Posterior vena cava (tissue), 2 donors: ENCODE measurements at places on chromosomes 3 and 15. TPM values are rescaled to one million over a fixed set of nuclear protein-coding genes. Genes with fewer than 3 reads are reported as not detected.

The GAP43 gene
- total RNA-seq = 0.76 TPM

The PLSCR4 gene
- total RNA-seq = 37.7 TPM

The ZNF620 gene
- 3.6 TPM for total RNA-seq

The CAPN3 gene
- 7.6 TPM for total RNA-seq

The CMC1 gene
- 15.6 TPM for total RNA-seq

The ITGA11 gene
- 23.1 TPM for total RNA-seq

The CRTAP gene
- total RNA-seq = 250 TPM

The SKOR1 gene
- total RNA-seq = 0.76 TPM

The LDHAL6B gene
- total RNA-seq = not detected

The MORF4L1 gene
- 339 TPM for total RNA-seq

The STRC gene
- 0.56 TPM for total RNA-seq

The PTH1R gene
- total RNA-seq = 5.8 TPM

The BNIP2 gene
- total RNA-seq = 81.6 TPM

The CFAP161 gene
- total RNA-seq = not detected

The GUCA1C gene
- total RNA-seq = not detected

The XCR1 gene
- 0.14 TPM for total RNA-seq

- DNase-seq = no peak
Observed at GRCh38 chr3:61673651-61674050, 112.3 kb downstream of the PTPRG start.

GRCh38 chr3:42524751-42525150, 22.3 kb downstream of the VIPR1 start:
- no peak for DNase-seq

DNA sequence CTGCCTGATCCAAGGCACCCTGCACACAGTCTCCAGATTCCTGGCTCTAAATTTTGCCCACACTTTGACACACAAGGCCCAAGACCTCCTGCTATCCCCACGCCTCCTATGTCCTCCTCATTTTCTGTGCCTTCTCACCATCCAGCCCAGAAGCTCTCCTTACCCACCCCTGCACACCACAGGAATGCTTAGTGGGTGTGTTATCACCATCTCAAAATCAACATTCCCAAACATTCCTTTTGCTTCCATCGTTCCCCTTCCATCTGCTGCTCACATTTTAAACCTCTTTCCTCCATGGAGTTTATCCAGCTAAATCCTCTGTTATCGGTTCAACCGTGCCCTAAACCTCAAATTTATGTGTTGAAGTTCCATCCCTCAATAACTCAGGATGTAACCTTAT, 43.9 kb downstream of the DGKG start:
- no peak for DNase-seq

DNA sequence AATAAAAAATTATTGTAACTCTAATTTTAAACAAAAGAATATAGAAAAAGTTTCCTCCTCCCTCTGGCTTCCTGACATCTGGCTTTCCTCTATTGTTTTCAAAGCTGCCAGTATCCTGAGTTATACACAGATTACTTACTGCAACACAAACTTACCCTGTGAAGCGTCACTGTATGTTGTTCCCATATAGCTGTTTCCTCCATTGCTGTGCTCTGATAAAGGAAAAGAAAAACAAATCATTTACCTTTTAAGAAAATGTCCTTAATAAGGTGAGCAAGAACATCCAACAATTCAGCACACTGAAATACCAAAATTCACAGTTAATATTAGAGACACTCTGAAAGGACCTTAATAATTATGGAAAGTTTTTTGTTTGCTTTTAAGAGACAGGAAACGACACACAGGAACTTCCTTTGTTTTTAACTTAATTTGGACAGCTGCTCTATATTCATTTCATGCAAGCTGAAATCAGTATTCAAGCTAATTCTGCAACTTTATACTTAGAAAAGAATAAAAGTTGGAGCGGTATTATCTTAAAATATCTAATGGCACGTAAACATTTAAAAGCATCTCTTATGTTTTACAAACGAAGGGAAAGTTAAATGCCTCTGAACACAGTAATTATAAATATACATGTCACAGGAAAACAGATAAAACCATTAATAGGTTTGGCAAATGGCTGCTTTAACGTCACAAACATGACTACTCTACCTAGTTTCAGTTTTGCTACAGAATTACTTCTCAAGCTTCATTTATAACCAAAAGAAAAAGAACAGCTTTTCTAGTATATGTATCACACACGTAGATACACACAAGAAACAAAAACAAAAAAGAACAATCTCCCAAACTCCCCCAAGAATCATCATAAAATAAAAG, 21.5 kb downstream of the TJP1 start:
- no peak for DNase-seq

GRCh38 chr15:25989327-25989726, 126.2 kb upstream of the ATP10A start:
- no peak for DNase-seq

DNA sequence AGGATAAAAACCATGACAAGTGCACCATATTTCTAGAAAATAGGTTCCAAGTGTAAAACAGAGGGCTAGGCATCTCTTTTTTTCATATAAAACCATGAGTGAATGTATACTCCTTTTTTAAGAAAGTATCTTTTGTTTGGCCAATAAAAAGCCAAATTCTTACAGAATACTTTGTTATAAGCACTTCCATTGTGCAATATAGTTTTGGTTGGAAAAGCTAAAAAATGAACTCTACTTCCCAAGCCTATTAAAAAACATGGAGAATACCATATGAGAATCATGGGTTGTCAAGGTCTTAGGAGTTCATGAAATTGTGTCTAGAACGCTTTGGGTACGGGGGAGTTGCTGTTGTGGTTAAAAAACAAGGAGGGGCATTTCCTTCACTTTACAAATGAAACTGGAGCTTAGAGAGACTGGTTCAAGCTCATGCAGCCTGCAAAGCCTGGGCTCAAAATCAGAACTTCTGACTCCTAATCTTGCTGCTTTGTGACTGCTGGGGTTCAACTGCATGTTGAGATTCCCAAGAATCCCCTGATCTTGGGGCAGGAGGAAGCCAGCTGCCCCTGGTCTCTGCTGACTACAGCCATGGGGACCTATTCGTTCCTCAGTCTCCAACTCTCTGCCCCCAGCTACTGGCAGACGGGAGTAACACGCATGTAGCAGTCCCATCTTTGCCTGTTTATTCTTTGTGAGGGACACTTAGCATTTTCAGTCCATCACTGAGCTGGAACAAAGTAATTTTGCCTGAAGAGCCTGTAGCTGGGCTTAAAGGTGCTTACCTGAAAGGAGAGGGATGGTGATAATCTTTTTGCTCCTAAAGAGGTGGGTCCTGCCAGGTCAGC, 229.1 kb downstream of the CHST2 start:
- DNase-seq = no peak

DNA sequence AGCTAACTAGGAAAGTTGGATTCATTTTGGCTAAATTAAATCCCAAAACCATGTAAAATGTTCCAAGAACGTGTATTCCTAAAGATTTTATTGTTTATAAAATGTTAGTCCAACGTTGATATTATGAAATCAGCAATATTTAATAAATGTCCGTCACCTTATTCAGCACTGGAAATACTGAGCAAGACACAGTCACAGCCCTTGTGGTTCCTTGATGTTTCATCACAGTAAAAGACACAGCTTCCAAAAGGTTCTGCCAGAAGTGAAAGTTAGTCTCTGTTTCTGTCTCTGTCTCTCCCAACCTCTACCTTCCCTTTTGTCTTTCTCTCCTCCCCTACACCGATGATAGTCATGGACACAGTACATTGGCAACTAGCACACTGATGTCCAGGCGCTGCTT, 82.2 kb upstream of the BOC start:
- no peak for DNase-seq

GRCh38 chr3:90010341-90010740, 902.9 kb downstream of the EPHA3 start:
- DNase-seq = no peak

DNA sequence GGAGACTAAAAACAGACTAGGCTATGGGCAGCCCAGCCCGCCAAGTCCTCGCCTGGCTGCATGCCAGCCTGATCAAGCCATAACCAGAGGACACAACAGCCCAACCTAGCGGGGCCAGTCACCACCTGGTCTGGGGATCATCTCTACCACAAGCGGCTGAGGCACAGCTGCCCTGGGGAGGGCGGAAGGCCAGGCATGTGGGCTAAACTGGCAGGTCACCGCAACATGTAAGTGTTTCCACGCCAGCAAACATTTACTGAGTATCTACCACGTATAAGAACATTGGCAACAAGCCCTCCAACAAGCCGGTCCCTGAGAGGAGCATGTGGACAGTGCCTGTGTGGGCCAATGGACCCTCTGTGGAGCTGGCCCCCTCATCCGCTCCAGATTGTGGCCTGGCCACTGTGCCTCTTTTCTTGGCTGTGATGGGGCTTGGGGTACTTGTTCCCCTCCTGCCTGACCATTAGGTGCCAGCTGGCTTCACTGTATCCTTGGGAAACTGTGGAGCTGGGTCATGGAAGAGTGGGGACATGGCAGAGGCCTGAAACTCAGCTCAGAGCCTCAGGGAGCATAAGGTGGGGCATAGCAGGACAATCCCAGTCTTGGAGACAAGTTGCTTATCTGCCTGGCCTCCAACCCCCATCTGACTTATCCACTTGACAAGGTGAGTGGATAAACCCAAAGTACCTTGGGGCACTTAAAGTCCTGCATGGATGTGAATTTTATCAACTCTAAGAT, 9.0 kb downstream of the UBXN7 start:
- no peak for DNase-seq

- no peak for DNase-seq
Observed at GRCh38 chr15:84826369-84826823, 9.2 kb downstream of the ALPK3 start.

GRCh38 chr15:76346669-76347481, 10.3 kb downstream of the ISL2 start:
- no peak for DNase-seq

GRCh38 chr3:196813903-196814302, 53.8 kb upstream of the SENP5 start:
- DNase-seq = no peak

DNA sequence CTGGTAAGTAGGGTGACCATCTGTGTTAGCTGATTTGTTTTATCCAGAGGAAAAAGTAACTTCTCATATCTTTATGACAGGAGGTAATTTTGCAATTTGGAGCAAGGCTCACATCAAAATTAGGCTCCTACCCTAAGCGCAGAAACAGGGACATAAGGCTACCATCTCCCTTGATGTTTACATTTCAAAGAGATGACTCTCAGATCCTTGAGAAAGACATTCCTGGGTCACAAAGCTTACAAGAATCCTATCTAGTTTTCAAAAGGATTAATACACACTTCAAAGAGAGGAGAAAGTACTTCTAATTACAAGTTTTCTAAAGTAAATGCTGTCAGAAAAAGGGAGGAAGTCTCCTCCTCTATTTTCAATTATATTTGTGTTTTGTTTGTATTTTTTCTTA, 7.0 kb downstream of the ZPLD1 start:
- no peak for DNase-seq

DNA sequence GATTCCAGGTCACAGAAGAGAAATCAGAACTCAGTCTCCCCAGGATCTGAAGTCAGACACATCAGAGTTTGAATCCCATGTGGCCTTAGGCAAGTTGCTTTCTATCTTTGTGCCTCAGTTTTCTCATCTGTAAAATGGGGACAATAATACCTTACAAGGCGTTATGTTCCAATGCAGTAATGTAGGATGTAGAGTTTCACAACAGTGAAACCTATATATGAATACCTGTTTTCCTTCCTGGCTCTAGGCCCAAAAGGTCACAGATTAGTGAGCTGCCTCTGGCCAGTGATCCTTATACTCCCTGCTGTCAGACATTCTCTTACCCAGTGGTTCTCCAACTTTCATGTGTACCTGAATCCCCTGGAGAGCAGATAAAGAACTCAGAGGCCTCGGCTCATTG, 72.9 kb upstream of the OXTR start:
- no peak for DNase-seq

GRCh38 chr3:152206243-152206760, 62.4 kb upstream of the MBNL1 start:
- no peak for DNase-seq

GRCh38 chr3:11915621-11916424, 69.1 kb upstream of the TAMM41 start:
- no peak for DNase-seq

GRCh38 chr15:65837301-65838294, 31.7 kb upstream of the RAB11A start:
- no peak for DNase-seq

DNA sequence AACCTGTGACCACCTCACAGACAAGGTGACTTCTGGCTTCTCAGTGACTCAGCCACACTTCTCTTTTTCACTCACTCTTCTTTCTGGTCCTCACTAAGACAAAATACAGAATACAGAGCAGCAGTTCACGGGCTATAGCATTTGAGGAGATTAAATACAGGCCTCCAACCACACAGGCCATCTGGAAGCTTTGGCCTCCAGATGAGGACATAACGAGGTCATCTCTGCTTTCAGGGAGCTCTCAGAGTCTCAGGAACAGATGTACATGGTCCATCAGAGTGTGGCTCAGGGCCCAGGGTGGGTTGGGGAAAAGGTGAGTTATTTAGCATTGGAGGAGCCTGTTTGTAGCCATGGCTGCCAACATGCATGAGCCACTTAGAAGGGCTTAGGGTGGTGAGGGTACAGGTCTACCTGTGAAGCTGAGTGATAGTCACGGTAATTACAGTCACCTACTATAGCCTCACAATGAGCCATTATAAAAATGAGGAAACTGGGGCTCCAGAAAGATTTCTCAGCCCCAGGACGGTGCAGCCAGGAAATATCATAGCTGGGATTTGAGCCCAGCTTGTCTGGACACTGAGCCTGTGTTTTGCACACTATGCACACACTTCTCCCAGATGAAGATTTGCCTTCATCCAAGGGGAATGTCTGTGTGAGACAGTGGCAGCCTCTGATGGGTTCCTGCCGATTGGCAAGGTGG, 159.8 kb upstream of the CTDSPL start:
- DNase-seq = no peak

- DNase-seq = no peak
Observed at GRCh38 chr3:80014576-80014975, 246.8 kb upstream of the ROBO1 start.

GRCh38 chr3:162052636-162053035, 556.0 kb downstream of the OTOL1 start:
- no peak for DNase-seq

GRCh38 chr15:72203507-72203837, 5.9 kb upstream of the GRAMD2A start:
- no peak for DNase-seq

- no peak for DNase-seq
Observed at GRCh38 chr3:24688446-24689148, 193.9 kb upstream of the THRB start.

DNA sequence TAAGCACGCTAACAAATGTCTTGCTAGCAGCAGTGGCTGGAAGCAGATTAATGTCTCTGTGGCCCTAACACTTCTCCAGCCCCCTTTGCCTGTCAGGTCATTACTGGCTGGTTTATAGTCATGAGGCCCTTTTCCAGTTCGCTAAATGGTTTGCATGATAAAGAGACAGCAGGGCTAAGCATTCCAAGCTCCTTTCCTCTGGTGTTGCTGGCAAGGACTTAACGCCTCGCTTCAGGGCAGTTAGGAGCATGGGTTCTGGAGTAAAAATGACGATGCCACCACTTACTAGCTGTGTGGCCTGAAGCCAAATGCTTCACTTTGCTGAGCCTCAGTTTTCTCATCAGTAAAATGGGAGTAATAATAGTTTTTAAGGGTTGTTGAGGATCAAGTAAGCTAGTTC, 185.9 kb downstream of the MEGF11 start:
- no peak for DNase-seq
